NCI-H446 (cell line): ENCODE measurements at places on chromosomes 16 and 17.
A peak's percentile ranks its signal among the peaks of the same experiment; 100 is the strongest.

DNA sequence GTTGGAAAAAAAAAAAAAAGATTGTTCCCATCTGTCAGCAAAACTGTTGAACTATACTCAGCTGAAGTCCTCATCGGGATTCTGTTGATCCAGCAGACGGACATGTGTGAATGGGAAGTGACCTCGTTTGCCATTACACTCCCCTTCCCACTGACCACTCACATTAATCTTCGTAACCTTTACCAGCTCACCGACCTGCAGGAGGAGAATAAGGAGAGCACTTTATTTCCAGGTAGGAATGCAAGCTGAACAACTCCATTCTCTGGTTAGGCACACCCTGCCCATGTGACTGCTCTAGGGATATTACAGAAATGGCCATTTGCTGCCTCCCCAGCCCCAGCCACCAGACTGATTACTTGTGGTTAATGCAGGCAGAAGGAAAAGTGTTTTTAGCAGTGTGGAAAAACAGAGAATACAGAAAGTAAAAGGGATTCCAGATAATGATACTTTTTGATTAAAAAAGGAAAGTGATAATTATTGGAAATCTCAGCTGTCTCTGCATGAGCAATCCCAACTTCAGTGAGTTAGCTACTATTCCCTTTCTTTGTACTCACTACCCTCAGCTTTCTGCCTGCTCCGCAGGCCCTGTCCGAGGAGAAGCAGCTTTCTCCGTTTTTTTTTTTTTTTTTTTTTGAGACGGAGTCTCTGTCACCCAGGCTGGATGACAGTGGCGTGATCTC, 23.6 kb upstream of the YWHAE start:
- DNase-seq = no peak

DNA sequence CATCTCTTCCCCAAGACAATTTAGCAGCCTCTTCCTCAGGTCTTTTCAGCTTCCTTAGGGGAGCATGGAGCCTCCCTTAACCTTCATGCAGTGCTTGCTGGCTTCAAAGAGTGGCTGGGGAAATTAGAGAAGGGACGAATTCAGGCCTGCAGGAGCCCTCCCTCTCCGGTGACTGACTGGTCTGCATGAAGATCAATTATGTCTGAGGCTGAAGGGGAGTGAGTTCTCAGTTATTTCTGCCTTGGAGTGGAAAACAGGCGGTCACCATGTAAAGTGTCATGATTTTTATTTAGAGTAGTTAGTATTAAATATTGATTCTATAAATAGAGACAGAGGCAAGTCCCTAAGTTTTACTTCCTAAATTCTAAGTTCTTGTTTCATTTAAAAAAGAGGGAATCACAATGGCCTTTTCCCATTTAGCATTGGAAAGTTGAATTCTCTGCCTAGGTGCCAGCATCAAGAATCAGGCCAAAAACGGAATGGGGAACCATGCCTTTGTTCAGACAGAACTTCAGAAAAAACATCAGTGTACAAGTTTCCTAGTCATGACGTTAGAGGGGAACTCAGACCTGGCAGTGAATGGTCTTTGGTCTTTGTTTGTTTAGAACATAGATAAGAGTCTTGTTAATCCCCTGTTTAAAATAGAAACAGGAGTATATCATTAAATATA, 4.4 kb downstream of the GABARAPL2 start:
- DNase-seq = no peak

DNA sequence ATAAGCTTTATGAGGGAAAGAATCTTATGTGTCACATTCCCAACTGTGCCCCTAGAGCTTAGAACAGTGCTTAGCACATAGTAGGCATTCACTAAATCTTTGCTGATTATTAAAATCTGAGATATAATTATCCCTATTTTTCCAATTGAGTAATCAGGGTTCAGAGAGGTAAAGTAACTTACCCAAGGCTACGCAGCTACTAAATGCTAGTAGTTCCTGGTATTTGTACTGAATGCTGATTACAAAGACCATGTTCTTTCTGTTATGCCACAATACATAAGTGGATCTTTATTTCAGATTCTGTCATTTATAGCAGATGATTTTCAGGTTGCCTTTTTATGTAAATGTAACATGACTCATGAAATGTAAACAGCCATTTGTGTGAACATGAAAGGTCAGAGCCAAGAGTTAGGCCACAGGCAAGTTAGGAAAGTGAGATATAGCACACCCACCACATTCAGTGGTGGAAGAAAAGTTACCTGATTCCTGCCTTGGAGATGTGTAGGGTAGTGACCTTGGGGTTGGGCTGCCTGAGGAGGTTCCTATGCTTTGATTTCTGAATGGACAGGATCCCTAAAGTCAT, 77.2 kb downstream of the FTO start:
- no peak for DNase-seq

GRCh38 chr17:14594690-14595089, 293.8 kb downstream of the HS3ST3B1 start:
- no peak for DNase-seq

- DNase-seq = no peak
Observed at GRCh38 chr17:70968302-70968701, 799.0 kb downstream of the KCNJ2 start.

GRCh38 chr17:18141210-18141803, 32.8 kb downstream of the MYO15A start:
- DNase-seq = peak; percentile 56

GRCh38 chr17:40565769-40566409, 617 bp upstream of the CCR7 start:
- DNase-seq = no peak

DNA sequence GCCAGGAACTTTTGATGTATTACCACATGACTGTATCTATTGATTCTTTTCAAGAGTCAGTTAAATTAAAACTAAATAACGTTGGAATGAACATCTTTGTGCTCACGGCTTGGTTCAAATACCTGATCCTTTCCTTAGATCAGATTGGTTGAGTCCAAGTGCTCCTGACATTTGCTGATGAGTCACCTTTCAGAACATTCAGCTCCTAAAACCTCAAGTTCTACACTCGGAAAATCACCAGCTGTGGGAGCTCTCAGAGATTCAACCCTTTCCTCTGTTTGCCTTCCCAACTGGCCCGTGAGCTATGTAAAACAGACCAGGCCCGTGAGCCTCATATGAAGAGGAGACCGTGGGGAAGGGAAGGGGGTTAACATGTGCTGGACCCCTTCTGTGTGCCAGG, 68.1 kb downstream of the RTN4RL1 start:
- DNase-seq = no peak

DNA sequence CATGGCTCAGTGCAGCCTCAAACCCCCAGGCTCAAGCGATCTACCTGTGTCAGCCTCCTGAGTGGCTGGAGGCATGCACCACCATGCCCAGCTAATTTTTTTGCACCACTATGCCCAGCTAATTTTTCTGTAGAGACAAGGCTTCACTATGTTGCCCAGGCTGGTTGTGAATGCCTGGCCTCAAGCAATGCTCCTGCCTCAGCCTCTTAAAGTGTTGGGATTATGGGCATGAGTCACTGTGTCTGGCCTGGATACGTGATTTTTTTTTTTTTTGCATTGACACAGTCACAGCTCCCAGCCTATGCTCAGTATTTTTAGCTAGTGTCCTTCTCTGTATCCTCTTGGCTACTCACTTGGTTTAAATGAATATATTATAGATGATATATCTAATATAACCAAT, 377.0 kb upstream of the TNRC6C start:
- DNase-seq = no peak

DNA sequence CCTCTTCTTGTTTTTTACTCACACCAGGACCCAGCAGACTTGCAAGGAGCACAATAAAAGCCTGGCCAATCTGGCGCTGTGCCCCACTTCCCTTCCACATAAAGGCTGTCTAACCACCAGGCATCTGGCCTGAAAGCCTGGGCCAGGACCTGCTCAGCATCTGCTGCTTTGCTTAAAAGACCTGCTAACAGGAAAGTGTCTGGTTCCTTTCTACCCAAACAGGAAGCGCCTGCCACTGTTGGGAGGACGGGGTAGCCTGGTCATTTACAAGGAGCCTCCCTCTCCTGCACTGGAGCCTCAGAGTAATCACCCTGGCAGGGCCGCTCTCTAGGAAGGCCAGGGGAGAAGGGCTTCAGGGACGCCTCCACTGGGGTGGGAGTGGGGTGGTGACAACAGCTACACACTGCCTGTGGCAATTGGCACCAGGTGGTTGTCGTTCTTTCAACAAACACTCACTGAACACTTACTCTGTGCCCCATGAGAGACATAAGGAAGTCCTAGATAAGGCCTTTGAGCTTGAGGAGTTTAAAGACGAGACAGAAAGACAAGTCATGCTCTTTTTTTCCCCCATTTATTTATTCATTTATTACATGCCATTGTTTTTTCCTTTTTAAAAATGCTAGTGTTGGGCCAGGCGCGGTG, 6.3 kb upstream of the MMP28 start:
- DNase-seq = peak; percentile 94

DNA sequence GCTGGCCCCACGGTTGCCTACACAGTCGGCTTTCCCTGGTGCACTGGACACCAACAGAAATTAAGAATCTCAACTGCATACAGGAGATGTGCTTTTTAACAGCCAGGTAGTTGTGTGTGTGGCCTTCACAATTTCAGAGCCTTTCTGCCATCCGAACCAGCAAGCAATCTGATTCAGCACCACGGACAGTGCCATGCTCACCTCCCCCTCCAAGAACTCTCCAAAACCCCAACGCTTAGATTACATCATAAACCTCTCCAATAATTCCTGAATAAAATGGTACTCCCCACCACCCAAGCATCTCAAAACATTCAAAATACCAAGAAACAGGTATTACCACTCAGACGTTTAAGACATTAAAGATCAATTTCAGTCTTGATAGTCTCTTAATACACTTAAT, 31.8 kb downstream of the USP7 start:
- no peak for DNase-seq

- no peak for DNase-seq
Observed at GRCh38 chr16:53925526-53925925, 221.6 kb downstream of the FTO start.

DNA sequence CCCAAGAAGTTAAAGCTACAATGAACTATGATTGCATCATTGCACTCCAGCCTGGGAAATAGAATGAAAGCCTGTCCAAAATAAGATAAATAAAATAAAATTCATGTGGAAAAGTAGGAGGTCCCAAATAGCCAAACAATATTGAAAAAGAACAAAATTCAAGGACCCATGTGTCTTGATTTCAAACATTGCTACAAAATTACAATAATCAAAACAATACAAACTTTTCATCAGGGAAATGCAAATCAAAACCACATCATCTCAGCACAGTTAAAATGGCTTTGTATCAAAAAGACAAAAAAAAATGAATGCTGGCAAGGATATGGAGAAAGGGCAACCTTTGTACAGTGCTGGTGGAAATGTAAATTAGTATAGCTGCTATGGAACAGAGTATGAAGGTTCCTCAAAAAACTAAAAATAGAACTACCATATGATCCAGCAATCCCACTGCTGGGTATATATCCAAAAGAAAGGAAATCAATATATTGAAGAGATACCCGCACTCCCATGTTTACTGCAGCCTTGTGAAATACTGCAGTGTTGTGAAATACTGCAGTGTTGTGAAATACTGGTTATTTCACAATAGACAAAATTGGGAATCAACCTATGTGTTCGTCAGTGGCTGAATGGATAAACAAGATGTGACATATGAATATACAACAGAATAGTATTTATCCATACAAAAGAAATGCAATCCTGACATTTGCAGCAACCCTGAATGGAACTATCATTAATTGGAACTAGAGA, 24.5 kb upstream of the ZNF287 start:
- no peak for DNase-seq

DNA sequence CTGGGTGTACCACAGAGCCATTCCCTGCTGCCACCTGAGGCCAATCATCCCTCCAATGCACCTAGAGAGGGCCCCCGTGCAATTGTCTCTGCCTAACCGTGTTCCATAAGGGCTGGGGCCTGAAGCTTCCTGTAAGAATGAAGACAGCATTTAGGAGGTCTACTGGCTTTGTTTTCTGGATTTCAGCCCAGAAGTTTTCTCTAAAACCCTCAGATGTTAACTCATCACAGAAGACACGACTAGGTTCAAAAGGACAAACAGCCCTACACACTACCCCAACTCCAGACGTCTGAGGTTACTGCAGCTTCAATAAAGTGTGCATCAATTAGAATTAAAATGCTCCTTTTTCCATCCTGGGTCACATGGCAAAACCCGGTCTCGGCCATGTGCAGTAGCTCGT, 10.8 kb upstream of the DRG2 start:
- DNase-seq = no peak

DNA sequence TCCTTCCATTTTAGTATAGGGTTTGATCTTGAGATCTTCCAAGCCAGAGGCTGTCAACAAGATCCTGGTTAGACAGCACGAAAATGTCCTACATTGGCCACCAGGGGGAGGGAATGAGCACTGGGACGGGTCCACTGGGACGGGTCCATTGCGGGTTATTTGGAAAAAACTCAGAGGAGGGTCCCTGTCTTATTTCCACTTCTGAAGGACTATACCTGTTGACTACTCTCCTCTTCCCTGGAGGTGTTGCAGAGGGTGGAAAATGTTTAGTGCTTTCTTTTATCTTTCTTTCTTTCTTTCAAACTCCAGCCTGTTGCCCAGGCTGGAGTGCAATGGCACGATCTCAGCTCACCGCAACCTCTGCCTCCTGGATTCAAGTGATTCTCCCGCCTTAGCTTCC, 2.5 kb downstream of the TTLL6 start:
- no peak for DNase-seq

DNA sequence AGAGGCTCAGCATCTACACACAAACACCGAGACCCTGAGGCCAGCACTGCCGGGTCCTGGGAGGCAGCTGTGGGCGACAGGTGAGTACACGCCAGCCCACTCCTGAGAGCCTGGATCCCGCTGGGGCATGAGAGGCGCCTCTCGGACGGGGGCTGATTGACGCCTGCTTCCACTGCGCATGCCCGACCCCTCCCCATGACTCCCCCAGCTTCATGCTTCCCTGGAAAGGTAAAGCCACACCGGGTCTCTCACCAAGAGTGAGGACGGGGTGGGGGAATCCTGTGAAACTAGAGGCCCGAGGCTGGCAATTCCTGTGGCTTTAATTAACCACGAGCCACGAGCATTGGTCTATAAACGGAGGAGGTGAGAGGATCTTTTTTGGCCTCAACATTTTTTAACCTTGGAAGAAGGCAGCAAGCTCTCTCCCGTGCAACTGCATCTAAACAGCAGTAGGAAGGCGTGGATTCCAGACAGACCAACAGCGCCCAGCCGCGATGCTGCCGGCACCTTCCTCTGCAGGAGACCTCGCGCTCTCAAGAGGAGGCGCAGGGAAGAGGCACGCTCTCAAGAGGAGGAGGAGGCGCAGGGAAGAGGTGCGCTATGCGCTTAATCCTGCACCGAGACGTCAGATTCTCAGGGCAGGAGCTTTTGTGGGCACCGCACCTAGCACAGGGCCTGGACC, 71.8 kb upstream of the METRNL start:
- DNase-seq = no peak

GRCh38 chr16:89145406-89146161, 26.0 kb upstream of the CDH15 start:
- no peak for DNase-seq

- DNase-seq = no peak
Observed at GRCh38 chr17:31560616-31561235, 169.3 kb downstream of the RAB11FIP4 start.

DNA sequence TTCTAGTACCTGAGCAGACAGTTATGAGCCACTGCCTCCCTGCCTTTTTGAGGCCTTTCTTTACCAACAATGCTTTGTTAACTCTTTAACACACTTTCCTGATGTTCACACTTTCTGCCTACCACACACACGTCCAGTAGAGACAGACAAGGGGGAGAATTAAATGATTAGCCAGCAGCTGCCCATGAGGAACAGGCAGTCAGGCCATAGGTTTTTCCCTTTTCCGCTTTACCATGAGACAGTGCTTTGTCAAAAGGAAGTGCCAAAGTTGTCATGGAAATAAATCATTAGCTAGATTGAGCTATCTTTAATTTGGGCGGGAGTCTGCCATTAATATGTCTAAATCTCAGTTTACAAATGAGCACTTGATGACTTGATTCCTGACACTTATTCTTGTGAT, 102.1 kb downstream of the PITPNC1 start:
- no peak for DNase-seq
